ENCODE measurements at places on chromosomes 12 and 14. TPM values are rescaled to one million over a fixed set of nuclear protein-coding genes. Genes with fewer than 3 reads are reported as not detected.

The PCK2 gene
- total RNA-seq, result 10.4 TPM

The KRT8 gene
- total RNA-seq, result 10.6 TPM

The DBX2 gene
- total RNA-seq, result not detected

The GRIP1 gene
- 0.32 TPM for total RNA-seq

The NINJ2 gene
- not detected for total RNA-seq
